Lung (tissue), 17 donors: ENCODE measurements at places on chromosomes 11 and 22. TPM values are rescaled to one million over a fixed set of nuclear protein-coding genes. Genes with fewer than 3 reads are reported as not detected.

LMO2 gene
- 35.1 TPM for total RNA-seq

DNA sequence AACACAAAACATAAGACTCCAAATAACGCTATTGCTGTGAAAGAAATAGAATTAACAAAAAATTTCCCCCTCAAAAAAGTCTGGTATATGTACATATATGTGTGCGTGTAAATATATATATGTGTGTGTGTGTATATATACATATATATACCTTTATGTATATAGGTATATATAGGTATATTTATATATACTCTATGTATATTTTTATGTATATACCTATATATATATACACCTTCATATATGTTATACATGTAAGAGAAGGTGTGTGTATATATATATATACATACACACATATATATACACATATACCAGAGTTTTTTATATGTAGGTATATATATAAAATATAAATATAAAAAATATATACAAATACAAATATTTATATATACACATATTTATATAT is 199.2 kb downstream of the RAB38 start:
- no peak overlapping the region for H3K27ac ChIP-seq
- no peaks in the 10 kb centered on the region for H3K36me3 ChIP-seq

GRCh38 chr11:116300232-116300631 is 472.6 kb downstream of the BUD13 start:
- no peak overlapping the region for H3K4me3 ChIP-seq
- DNase-seq: no peak
- no peaks in the 10 kb centered on the region for H3K27me3 ChIP-seq

- H3K4me1 ChIP-seq: peaks cover 5% of the 10 kb centered on the region
- DNase-seq: peak; percentile 5
- peaks cover 9% of the 10 kb centered on the region for H3K36me3 ChIP-seq
- H3K27ac ChIP-seq: no peak overlapping the region
Observed at GRCh38 chr11:43316451-43316850, 4.7 kb downstream of the API5 start.

- no peaks in the 10 kb centered on the region for H3K27me3 ChIP-seq
- H3K27ac ChIP-seq: no peak overlapping the region
- no peaks in the 10 kb centered on the region for H3K4me1 ChIP-seq
Observed at GRCh38 chr11:64670975-64671374, 52.0 kb downstream of the NRXN2 start.

DNA sequence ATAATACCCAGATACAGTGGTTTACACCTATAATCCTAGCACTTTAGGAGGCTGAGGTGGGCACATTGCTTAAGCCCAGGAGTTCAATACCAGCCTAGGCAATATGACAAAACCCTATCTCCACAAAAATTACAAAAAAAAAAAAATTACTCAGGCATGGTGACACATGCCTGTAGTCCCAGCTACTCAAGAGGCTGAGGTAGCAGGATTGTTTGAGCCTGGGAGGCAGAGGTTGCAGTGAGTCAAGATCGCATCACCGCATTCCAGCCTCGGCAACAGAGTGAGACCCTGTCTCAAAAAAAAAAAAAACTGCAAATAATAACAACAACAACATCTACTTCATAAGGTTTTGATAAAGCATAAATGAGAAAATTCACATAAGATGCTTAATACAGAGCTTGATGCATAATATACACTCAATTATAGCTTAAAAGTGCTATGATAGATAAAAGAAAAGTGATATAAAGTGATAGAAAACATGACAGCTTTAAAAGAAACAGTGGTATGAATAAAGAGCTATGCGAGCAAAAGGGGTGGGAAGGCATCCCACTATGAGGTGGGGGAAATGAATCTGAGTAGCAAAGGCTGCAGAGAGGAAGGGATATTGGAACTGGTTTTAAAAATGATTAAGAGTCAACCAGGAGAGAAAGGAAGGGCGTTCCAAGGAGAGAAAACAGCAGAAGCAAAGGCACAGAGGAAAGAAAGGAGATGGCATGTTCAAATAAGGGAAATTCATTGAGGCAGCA is 197.6 kb downstream of the KIF18A start:
- no peak for DNase-seq
- no peaks in the 10 kb centered on the region for H3K4me1 ChIP-seq
- H3K4me3 ChIP-seq: no peak overlapping the region
- H3K27ac ChIP-seq: no peak overlapping the region
- H3K27me3 ChIP-seq: no peaks in the 10 kb centered on the region

- H3K4me3 ChIP-seq: no peak overlapping the region
- H3K36me3 ChIP-seq: no peaks in the 10 kb centered on the region
- no peaks in the 10 kb centered on the region for H3K27me3 ChIP-seq
Observed at GRCh38 chr11:64453466-64453865, 94.5 kb downstream of the RPS6KA4 start.
